Activated T-helper 2 cell treated with anti-CD3 and anti-CD28 coated beads, Interferon-gamma antibody, Interleukin-2, Interleukin-4, amounts not matched to agents 10 μg/mL and 5 μg/mL and 100 μg/mL, durations not matched to agents 14 hours and 24 hours and 36 hours (primary cell): ENCODE measurements at places on chromosomes 13 and 19.

- H3K4me3 ChIP-seq = no peak overlapping the region
- DNase-seq = no peak
- no peaks in the 10 kb centered on the region for H3K36me3 ChIP-seq
- no peak overlapping the region for H3K27ac ChIP-seq
- no peaks in the 10 kb centered on the region for H3K4me1 ChIP-seq
These were observed 944.2 kb downstream of the EFNB2 start for GRCh38 chr13:105591277-105591676.

GRCh38 chr19:46371371-46371901 lies 24.5 kb downstream of the PPP5C start:
- DNase-seq = no peak
- peaks cover 23% of the 10 kb centered on the region for H3K36me3 ChIP-seq

GRCh38 chr19:32816555-32817099 lies 52.9 kb downstream of the SLC7A9 start:
- no peak overlapping the region for H3K27ac ChIP-seq
- no peaks in the 10 kb centered on the region for H3K4me1 ChIP-seq
- no peak for DNase-seq
- no peak overlapping the region for H3K4me3 ChIP-seq
- peaks cover 4% of the 10 kb centered on the region for H3K27me3 ChIP-seq

DNA sequence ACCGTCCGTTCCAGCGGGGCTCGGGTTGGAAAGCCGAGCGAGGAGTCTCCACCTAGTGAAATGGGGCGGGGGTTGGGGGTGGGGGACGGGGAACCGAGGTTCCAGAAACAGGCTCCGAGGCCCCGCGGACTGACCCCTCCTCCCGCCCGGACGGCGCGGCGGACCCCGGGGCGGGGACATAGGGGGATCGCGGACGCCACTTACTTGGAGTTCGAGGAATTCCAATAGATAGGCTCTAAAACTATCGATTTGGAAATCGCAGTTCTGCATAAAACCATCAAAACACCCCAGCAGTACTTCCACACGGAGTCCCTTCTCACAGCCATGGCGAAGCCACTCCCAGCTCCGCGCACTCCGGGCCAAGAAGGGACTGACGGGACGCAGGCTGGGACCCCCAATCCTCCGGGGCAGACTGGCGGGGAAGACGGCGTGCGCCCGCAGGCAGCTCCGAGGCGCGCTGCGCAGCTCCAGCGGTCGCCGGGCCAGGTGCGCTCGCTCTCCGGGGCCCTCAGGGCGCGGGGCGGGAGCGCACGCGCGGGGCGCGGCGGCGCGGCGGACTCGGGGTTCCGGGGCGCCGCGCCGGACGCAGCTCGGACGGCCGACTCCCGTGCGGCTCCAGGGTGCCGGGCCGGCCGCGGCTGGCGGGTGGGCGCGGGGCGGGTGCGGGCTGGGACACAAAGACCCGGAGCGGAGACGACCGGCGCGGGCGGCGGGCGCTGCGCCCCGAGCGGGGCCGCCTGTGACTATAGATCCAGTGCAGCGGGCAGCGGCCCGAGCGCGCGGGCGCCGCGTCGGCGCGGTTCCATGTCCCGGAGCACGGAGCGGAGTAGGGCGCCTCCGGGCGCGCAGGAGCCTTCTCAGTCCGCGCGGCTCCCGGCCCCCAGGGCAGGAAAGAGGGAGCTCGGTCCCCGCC lies 567 bp downstream of the EFNB2 start:
- H3K36me3 ChIP-seq = no peaks in the 10 kb centered on the region
- H3K27ac ChIP-seq = no peak overlapping the region
- DNase-seq = peak; percentile 8
- peaks cover 38% of the 10 kb centered on the region for H3K27me3 ChIP-seq

- DNase-seq = no peak
- peak overlapping the region; percentile 44 for H3K27ac ChIP-seq
- peaks cover 19% of the 10 kb centered on the region for H3K4me1 ChIP-seq
These were observed 21.4 kb downstream of the GAS6 start for GRCh38 chr13:113842336-113843062.

- no peaks in the 10 kb centered on the region for H3K36me3 ChIP-seq
- no peaks in the 10 kb centered on the region for H3K27me3 ChIP-seq
- no peak for DNase-seq
- H3K4me3 ChIP-seq = no peak overlapping the region
- H3K27ac ChIP-seq = no peak overlapping the region
These were observed 321.8 kb upstream of the NBEA start for GRCh38 chr13:34620074-34620850.

GRCh38 chr13:30020726-30021312 lies 170.4 kb upstream of the UBL3 start:
- H3K27me3 ChIP-seq = peaks cover 20% of the 10 kb centered on the region
- H3K36me3 ChIP-seq = no peaks in the 10 kb centered on the region
- no peak for DNase-seq
- H3K4me1 ChIP-seq = no peaks in the 10 kb centered on the region
- H3K27ac ChIP-seq = no peak overlapping the region
- H3K4me3 ChIP-seq = no peak overlapping the region

DNA sequence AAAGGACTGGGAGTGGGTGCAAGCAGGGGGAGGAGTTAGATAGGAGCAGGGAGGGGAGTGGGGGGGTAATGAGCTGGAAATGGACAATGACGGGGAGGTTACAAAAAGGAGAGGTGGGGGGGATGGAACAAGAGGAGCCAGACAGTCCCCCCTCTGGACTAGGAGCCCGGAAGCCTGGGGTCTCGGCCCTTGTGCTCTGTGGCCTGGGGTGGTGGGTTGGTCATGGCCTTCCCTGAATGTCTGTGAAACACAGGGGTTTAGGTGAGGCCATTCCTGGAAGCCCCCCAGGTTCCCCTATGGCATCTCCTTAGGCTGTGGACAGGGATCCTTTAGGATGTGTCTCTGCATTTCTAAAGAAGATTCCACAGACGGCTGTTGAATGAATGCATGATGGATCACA lies 12.1 kb downstream of the KCNC3 start:
- no peak overlapping the region for H3K27ac ChIP-seq
- no peaks in the 10 kb centered on the region for H3K36me3 ChIP-seq
- H3K27me3 ChIP-seq = peaks cover 28% of the 10 kb centered on the region
- H3K4me3 ChIP-seq = no peak overlapping the region

DNA sequence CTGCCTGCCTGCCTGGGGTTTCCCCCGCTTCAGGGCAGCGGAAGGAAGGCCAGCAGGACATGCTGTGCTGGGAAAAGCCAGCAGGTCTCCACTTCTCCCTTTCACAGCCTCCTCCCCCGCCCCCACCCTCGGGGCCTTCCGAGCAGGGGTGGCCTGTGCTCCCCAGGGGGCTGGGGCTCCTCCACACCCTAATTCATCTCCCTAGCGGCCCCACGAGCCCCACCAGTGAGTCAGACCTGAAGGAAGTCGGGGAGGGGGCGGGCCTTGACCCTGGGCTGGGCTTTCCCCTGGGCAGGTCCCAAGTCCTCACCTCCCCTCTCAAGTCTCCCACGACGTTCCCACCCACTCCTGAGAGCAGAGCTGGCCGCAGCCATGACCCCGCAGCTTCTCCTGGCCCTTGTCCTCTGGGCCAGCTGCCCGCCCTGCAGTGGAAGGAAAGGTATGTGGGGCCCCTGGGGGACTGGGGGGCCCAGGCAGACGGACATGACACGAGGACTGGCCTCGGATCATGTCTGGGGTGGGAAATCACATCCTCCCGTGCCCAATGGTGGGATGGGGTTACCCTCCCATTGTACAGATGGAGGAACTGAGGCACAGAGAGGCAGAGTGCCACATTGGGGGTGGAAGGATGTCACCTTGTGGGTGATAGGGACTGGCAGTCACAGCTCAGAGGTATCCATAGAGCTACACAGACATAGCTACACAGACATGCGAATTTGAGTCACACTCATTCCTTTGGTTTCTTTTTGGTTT lies at the start of gene EBI3:
EBI3 (plus strand) TSS at position 345 of the 753 bp plus-strand sequence; CDS start at position 373, 28 bp downstream.
- H3K36me3 ChIP-seq = peaks cover 6% of the 10 kb centered on the region
- H3K27ac ChIP-seq = no peak within 1 kb of the TSS
- peaks cover 7% of the 10 kb centered on the region for H3K4me1 ChIP-seq

GRCh38 chr13:29489650-29490560 lies 105.6 kb downstream of the SLC7A1 start:
- no peak for DNase-seq
- no peak overlapping the region for H3K27ac ChIP-seq
- H3K4me1 ChIP-seq = no peaks in the 10 kb centered on the region
- H3K4me3 ChIP-seq = no peak overlapping the region
- peaks cover 2% of the 10 kb centered on the region for H3K27me3 ChIP-seq

- H3K36me3 ChIP-seq = no peaks in the 10 kb centered on the region
- peaks cover 26% of the 10 kb centered on the region for H3K4me1 ChIP-seq
- H3K27me3 ChIP-seq = no peaks in the 10 kb centered on the region
- no peak overlapping the region for H3K27ac ChIP-seq
- peak; percentile 77 for DNase-seq
- H3K4me3 ChIP-seq = no peak overlapping the region
These were observed 7.7 kb upstream of the CXCL17 start for GRCh38 chr19:42450314-42450934.

DNA sequence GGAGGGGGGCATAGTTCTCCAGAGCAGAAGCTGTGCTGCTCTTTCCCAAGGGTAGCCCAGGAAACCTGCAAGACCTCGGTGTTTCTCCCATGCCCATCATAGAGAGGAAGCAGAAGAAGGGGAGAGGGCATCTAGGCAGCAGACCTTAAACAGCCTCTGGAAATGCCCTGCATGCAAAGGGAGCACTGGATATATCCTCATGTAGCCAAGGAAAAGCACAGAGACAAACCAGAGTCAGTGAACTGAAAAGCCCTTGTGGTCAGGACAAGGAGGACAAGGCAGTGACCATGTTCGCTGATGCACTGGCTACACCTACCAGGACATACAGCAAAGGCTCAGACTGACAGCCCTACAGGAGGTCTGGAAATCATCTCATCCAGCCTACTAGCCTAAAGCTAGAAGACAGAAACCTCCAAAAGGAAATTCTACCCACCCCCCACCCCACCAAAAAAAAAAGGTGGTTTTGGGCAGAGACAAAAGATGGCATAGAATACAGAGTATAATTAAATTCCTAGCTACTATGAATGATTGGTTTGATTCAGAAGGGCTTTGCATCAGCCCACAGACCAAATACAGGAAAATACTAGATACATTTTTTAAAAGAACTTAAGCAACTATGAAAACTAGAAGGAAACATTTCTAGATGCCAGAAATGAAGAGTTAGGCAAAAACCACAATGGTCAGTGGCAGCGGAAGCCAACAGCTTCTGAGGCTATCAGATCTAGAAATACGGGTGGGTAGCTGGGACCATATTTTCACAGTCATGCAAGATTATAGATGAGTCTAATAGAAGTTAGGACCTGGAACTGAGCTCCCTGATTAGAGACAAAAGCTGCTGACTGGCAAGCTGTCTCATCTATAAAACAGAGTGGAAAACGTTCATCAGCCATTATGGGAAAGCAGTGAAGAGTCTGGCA lies 4.4 kb upstream of the TBC1D4 start:
- no peak for DNase-seq
- no peaks in the 10 kb centered on the region for H3K36me3 ChIP-seq
- peaks cover 37% of the 10 kb centered on the region for H3K4me1 ChIP-seq
- H3K4me3 ChIP-seq = no peak overlapping the region

DNA sequence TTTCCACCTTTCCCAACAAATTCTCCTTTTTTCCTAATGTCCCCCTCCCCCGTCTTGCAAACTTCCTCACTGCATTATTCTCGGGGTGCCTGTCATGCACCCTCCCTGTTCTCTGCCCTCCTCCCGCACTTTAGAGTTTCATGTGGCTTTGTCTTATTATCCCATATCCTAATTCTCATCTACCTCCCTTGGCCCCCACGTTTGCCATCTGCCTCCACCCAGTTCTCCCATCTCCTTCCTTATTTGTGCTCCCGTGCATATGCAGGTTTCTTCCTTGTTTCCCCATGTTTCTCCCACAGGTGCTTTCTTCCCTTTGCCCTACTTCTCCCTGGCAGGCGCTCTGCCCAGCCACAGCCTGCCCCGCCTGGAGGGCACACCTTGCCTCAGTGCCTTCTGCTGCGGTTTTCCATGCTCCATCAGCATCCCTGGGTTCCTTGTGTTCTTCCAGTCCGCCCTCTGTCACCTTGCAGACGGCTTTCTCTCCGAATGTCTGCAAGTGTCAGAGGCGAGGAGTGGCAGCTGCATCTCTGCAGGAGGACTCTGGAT lies 1.5 kb downstream of the SPATA13 start:
- no peak overlapping the region for H3K27ac ChIP-seq
- H3K27me3 ChIP-seq = peaks cover 13% of the 10 kb centered on the region
- no peak for DNase-seq

GRCh38 chr19:43699506-43700394 lies 16.1 kb upstream of the IRGC start:
- no peaks in the 10 kb centered on the region for H3K36me3 ChIP-seq
- peaks cover 21% of the 10 kb centered on the region for H3K4me1 ChIP-seq
- peak overlapping the region; percentile 52 for H3K27ac ChIP-seq
- no peak for DNase-seq
- peaks cover 19% of the 10 kb centered on the region for H3K27me3 ChIP-seq

DNA sequence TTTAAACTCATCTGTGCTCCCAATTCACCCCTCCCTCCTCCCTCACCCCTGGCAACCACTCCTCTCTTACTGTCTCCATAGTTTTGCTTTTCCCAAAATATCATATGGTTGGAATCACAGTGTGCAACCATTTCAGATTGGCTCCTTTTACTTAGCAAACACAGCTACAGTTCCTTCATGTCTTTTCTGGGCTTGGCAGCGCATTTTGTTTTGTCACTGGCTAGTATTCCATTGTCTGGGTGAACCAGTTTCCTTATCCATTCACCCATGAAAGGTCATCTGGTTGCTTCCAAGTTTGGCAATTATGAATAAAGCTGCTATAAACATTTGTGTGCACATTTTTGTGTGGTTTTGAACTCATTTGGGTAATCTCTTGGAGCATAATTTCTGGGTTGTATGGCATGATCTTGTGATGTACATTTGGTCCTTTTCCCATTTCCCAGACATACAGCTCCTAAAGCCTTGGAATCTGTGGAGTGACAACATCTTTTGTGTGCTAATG lies 23.9 kb upstream of the GAS6 start:
- H3K27ac ChIP-seq = no peak overlapping the region
- no peaks in the 10 kb centered on the region for H3K36me3 ChIP-seq
- DNase-seq = no peak
- H3K4me1 ChIP-seq = no peaks in the 10 kb centered on the region
- peaks cover 24% of the 10 kb centered on the region for H3K27me3 ChIP-seq
